ENCODE measurements at places on chromosomes 12 and 14.
A peak's percentile ranks its signal among the peaks of the same experiment; 100 is the strongest.

DNA sequence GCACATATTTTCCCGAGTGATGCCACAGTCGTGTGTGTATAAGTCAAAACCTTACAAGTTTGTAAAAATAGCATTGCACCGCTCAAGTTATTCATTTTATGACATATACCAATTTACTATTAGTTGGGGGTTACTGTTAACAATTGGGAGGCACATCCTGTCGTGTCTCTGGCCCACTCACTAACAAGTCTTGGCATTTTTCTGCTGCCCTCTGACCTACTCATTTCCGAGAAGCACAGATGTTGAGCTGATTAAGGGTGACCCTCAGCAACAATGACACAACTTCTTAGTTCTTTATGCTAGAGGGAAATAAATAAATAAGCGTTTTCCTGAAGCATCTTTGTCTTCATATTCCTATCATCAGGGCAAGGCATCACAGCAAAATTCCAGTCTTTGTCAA lies 6.8 kb upstream of the ATG14 start:
- DNase-seq: no peak

DNA sequence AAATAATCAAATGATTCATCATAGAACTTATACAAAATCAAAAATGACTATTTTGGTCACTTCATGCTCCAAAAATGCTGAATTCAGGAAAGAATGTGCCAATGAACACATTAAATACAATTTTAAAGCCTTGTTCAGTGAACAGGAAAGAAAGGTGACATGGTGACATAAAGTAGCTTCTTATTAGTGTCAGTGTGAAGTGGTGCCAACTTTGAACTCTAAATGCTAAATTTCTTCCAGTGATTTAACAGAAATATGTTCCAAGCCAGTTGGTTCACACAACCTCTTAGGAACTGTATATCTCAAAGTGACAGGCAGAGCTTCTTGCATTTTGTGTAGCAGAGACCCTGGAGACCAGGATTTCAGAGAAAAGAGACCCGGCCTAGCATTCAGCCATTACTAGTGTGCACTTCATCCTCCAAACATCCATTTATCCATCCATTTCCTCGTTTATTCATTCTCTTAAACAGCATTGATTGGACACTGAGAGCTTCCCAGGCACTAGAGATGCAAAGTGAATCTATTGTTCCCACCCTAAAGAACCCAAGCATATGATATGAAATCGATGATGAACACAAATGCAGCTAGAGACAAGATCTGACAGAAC lies 95.2 kb downstream of the FAR2 start:
- DNase-seq: no peak

- no peak for DNase-seq
These were observed 32.8 kb downstream of the NRXN3 start for GRCh38 chr14:78202976-78203375.

DNA sequence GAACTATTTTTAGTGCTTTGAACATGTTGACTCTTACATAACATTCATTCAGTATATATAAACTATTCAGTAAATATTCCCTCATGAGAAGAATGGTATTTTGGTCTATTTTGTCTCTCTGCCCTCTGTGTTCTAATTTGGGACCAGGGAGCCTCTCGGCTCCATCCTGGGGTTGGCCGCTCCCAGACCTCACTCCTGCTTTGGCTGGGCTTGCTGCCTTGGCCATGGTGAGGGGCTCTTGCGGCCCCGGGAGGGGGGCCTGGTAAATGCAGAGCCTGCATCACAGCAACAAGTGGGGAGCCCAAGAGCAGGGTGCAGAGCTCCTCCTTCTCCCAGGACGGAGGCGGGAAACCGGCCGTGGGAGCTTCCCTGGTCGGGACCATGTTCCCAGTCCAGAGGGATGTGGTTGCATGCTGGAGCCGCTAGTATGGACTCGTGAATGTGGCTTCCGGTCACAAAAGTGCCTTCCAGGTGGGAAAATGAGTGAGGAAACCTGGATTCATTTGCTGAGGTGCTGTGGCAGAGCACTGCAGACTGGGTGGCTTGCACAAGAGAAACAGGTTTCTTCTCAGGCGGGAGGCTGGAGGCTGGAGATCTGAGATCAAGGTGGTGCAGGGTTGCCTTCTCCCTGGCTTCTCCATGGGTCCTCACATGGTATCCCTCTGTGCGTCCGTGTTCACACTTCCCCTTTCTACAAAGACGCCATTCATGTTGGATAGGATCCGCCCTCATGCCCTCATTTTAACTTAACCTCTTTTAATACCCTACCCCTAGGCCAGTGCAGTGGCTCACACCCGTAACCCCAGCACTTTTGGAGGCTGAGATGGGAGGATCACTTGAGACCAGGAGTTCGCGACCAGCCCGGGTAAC lies 250.2 kb downstream of the CACNA1C start:
- no peak for DNase-seq

DNA sequence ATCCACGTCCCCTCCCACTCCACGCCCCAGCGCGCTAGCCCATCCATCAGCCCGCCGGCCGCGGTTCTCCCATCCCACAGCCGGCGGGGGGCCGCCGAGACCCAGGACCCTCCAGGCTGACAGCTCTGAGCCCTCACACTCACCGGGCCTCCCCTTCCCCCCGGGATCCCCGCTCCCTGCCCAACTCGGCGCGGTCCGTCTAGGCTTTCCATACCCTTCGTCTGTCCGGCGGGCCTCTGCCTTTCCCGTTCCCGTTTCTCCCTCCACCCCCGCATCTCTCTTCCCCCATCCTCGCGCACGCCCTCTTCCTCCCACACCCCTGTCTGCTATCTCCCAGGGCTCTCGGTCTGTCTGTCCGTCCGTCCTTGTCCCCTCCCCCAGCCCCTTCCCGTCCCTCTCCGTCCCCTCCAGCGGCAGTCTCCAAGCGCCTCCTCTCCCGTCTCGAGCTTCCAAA lies 726 bp downstream of the ZFHX2 start:
- no peak for DNase-seq

GRCh38 chr12:97308576-97309198 lies 153.9 kb upstream of the RMST start:
- DNase-seq: no peak

DNA sequence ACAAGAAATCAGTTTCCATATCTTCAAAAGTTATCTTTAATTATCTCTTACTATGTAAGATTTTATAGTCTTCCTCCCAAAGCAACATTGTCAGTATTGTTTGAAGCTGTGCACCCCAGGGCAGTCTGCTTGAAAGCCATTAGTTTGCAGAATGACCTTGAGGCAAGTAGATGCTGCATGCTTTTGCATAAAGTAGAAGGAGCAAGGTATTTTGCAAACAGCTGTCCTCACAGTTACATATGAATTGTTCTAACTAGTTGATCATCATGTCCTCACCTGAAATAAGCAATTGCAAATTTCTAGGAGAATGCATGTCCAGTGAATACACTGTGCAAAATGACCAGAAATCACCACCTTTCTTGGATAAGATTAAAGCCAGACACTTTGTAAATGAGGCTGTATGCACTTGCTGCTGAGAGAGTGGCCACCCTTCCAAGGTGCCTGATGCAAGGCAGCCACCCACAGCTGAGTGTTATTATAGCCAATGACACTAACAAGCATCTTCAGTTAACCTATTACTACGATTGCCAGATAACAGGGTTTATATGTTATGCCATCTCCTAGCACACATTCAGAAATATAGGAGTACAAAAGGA lies 730.0 kb upstream of the TMEM132C start:
- DNase-seq: no peak

GRCh38 chr12:71652656-71653055 lies 11.0 kb downstream of the ZFC3H1 start:
- no peak for DNase-seq

DNA sequence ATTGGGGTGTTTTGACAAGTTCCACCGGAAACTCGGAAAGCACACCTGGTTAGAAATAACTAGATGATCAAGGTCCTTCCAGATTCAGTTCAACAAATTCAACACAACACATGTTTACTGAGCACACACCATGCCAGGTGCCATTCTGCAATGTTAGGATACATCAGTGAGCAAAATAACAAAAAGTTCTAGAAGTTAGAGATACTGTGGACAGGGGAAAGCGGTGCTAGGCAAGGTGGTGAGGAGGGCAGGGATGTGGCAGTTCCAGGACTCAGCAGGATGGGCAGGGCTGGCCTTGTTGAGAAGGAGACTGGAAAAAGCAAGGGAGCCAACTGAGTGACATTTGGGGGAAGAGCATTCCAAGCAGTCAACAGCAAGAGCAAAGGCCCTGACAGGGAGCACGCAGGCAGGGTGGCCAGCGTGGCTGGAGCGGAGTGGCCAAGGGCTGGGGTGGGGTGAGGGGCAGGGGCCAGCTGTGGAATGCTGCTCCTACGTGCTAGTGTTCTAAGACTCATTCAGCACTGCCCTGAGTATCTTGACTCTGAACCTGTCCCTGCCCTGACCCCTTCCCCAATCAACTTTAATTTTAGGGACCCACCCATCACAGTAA lies 19.4 kb upstream of the FAIM2 start:
- no peak for DNase-seq

GRCh38 chr12:62692884-62693283 lies 226.3 kb downstream of the MON2 start:
- no peak for DNase-seq

- peak; percentile 40 for DNase-seq
These were observed 417.0 kb downstream of the DPF3 start for GRCh38 chr14:72476657-72477499.

DNA sequence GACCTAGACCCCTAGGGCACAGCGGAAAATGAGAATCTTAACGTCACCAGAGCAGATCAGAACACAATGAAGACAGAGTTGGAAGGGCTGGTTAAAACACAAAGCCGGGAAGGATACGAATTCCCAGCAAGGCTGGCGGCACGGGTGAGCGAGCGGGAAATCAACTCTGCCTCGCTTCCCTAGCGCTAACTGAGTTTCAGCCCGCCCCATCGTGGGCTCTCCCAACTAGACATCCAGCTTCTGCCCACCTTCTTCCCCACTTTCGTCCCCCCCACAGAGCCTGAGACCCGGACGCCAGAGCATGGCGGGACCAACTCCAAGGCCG lies 377 bp downstream of the CCNT1 start:
- no peak for DNase-seq

DNA sequence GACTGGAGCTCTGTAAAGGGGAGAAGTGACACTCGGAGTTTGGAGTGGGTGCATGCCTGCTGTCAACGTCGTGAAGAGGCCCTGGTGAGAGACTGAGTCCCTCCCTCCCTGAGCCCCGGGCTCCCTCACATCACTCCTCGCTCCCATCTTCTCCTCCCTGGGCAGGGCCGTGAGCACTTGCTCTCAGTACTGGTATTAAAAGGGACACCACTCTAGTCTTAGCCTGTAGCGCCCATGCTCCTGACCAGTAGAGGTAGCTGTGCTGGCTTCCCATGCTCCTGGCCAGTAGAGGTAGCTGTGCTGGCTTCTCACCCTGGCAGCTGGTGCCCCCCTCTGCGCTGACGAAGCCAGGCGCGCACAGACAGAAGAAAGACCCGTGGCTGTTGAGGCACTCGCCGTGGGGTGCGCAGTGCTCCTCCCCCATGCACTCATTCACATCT lies 14.7 kb downstream of the ISCA2 start:
- no peak for DNase-seq

DNA sequence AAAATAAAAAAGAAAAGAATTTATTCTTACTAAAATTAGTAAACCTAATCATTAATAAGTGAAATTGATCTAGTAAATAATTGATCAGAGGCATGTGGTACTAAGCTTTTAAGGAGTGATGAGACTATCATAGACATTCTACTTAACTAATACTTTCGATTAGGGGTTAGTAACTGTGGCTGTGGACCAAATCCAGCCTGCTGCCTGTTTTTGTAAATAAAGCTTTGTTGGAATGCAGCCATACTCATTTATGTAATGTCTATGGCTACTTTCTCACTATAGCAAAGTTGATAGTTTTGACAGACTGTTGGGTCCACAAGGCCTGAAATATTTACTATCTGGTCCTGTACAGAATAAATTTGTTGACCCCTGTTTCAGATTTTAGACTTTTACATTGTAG lies 63.2 kb downstream of the PLEKHA5 start:
- no peak for DNase-seq

DNA sequence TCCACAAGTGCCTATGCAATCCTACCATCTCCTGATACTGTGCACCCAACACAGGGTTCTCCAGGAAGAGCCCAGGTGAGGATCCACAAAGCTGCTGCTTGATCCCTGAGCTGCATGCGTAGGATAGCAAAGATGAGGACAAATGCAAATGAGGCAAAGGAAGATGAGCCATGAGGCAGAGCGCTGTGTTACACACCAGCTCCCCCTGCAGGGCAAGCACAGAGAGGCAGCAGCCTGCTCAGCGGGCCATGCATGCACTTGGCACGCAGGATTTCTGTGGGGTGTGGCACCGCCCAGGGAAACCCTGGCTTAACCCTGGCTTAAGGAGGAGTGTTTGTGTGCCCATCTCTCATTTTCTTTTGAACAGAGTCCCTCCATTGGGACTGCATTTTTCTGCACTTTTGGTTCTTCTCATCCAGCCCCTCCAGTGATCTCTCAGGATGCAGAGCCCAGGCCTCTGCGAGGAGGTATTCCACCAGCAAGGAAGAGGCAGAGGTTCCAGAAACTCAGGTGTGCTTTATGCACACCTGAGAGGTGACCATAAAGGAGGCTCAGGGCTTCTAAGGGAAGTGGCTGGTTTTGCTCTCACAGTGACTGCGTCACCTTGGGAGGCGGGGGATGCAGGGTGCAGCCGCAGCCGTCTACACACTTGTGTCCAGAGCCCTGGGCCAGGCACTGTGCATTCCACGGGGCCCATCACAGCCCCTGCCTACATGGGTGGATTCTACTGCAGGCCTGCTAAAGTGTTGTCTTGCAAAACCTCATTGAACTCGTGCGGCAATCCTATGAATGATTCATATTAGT lies 973.3 kb upstream of the TMEM132C start:
- DNase-seq: peak; percentile 2

GRCh38 chr12:79873201-79873600 lies 61.7 kb downstream of the PPP1R12A start:
- no peak for DNase-seq

GRCh38 chr14:95217391-95217900 lies 60.1 kb upstream of the DICER1 start:
- DNase-seq: no peak

- DNase-seq: no peak
These were observed 8.7 kb downstream of the MTERF2 start for GRCh38 chr12:106978035-106978800.

- no peak for DNase-seq
These were observed 218.1 kb upstream of the RTL1 start for GRCh38 chr14:101121508-101122139.

DNA sequence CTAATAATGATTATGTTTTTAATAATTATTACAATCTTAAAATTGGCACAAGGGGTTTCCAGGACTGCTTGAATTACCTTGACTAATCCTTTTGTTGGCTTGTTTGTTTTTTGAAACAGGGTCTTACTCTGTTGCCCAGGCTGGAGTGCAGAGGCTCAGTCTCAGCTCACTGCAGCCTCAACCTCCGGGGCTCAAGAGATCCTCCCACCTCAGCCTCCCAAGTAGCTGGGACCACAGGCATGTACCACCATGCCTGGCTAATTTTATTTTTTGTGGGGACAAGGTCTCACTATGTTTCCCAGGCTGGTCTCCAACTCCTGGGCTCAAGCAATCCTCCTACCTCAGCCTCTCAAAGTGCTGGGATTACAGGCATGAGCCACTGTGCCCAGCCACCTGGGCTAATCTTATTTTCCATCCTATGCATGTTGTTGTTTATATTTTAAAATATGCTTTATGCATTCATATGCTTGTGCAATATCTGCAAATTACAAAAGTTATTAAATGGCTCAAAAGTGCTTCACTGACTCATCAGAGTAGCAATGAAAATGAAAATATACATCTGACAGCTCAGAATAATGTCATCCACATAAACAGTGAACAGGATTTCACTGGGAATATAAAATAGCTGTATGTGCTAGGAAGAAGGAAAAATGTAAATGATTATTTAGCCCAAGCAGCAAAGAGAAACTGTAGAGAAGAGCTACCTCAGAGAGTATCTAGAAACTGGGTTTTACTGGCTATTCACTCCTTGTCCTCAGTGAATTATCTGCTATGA lies 24.8 kb upstream of the PLEKHG6 start:
- DNase-seq: no peak

GRCh38 chr12:66960006-66960405 lies 281.1 kb upstream of the GRIP1 start:
- no peak for DNase-seq
